T-cell (primary cell): ENCODE measurements at places on chromosomes 2 and 18. TPM values are rescaled to one million over a fixed set of nuclear protein-coding genes. Genes with fewer than 3 reads are reported as not detected.

GRCh38 chr18:79586436-79587225 lies 93.0 kb upstream of the CTDP1 start:
- H3K36me3 ChIP-seq = no peaks in the 10 kb centered on the region
- H3K27me3 ChIP-seq = peaks cover 21% of the 10 kb centered on the region
- no peak for DNase-seq
- H3K4me3 ChIP-seq = no peak overlapping the region
- no peak overlapping the region for H3K27ac ChIP-seq

DNA sequence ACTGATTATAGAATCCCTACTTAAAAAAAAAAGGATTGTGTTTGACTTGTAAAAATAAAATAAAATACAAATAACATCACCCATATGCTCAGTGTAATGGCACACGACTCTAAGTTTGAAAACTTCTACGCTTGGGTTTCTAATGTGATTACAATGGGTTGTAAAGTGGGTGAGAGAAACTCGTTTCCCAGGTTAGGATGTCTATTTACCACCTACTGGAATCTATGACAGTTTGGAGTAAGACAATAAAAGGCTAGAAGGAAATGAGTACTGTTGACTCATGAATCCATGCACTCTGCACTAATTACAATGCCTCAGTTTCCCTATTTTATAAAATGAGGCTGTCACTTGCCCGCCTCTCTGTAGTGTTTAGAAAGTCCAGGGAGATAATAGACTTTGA lies 204.2 kb upstream of the FBXO11 start:
- H3K27ac ChIP-seq = no peak overlapping the region
- H3K4me1 ChIP-seq = peaks cover 24% of the 10 kb centered on the region
- no peak for DNase-seq
- H3K27me3 ChIP-seq = no peaks in the 10 kb centered on the region
- H3K4me3 ChIP-seq = no peak overlapping the region

DNA sequence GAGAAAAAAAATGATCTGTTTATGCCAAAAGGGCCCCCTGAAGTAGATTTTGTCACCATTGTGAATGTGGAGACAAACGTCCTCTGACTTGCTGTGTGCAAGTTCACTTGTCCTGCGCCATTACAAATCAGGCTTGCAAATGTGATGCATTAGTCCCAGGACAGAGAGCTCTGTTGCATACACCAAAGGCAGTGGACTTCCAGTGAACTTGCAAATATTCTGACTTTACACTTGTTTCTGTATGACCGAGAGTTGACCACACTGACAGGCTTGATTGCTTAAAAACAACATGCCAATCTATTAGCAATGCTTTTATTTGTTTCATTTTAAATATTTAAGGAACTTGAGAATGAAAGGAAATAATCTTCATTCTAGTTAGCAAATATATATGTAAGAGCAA lies 293.2 kb downstream of the PLCL1 start:
- no peak for DNase-seq
- H3K4me1 ChIP-seq = no peaks in the 10 kb centered on the region
- H3K36me3 ChIP-seq = no peaks in the 10 kb centered on the region
- H3K4me3 ChIP-seq = no peak overlapping the region

DNA sequence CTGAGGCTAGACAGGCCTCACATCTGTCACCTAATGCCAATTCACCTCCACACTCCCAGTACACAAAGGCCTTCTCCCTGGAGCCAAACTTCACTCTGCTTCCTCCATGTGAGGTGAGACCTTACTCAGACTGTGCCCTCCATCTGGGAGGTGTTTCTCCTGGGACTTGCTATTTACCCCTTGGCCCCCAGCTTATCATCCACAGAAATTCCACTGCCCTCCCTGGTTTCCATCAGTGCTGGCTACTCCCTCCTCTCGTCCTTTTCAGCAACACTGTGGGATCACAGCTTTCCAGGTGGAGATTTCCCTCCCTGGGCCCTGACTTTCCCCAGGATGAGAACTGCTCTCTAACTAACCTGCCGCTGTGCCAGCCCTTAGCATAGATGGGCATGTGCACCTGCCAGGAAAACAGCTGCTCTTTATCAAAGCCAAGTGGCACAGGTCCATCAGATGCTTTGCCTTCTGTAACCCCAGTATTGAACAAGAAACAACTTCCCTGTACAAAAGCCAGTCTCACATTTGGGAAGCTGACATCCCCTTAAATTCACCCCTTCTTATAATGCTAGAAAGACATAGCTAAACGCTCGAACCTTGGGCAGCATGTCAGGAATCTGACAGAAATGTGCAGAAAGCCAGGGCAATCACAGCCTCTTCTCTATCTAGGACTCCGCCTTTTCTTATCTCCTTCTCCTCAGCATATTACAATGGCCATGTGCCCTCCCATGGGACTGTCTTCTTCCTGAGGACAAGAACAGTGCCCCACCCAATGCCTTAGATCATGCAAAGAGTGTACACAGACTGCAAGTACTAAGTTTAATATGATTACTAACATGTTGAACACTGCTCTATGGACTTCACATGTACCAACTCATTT lies 535.5 kb upstream of the ID2 start:
- H3K27ac ChIP-seq = no peak overlapping the region
- H3K36me3 ChIP-seq = no peaks in the 10 kb centered on the region
- H3K4me3 ChIP-seq = no peak overlapping the region
- no peaks in the 10 kb centered on the region for H3K4me1 ChIP-seq

DNA sequence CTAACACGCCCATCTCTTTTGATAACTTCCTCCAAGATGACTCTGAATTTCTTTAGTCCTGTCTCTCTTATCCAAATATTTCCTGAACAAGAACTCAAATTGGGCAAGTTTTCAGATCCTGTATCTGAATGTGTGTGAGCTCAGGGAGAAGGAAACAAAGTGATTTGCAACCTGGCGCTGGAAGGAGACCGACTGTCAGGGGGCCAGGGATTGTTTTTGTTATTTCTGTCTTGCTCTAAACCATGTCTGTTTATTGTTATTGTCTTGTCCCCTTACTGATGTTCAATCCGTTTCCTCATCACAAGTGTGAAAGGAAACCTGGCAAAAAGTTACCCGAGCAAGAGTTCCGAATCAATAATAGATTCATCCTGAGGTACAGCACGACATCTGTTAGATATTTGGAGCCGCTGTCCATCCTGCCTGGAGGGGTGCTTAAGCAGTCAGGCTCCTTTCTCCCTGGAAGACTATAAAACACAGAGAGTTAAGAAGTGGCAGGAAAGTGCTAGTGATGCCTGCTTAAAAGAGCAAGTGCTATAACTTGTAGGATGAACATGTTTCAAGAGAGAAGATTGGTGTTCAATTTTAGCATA lies 132.5 kb upstream of the OSR1 start:
- no peaks in the 10 kb centered on the region for H3K36me3 ChIP-seq
- H3K4me3 ChIP-seq = no peak overlapping the region
- peaks cover 3% of the 10 kb centered on the region for H3K27me3 ChIP-seq
- no peak for DNase-seq
- no peak overlapping the region for H3K27ac ChIP-seq

Gene RAPGEF4
- total RNA-seq = 0.26 TPM

Gene LRRFIP1
- total RNA-seq = 116 TPM

Gene GNLY
- 82.9 TPM for total RNA-seq

Gene RAD51AP2
- total RNA-seq = not detected

Gene ECEL1
- total RNA-seq = 0.15 TPM
